Progenitor cell of endocrine pancreas (in vitro differentiated cells): ENCODE measurements at places on chromosomes 6 and 20.

GRCh38 chr6:162219266-162219665 lies 508.3 kb downstream of the PRKN start:
- no peak for DNase-seq

- DNase-seq, result no peak
These were observed 15.2 kb downstream of the RAB44 start for GRCh38 chr6:36712816-36713215.

DNA sequence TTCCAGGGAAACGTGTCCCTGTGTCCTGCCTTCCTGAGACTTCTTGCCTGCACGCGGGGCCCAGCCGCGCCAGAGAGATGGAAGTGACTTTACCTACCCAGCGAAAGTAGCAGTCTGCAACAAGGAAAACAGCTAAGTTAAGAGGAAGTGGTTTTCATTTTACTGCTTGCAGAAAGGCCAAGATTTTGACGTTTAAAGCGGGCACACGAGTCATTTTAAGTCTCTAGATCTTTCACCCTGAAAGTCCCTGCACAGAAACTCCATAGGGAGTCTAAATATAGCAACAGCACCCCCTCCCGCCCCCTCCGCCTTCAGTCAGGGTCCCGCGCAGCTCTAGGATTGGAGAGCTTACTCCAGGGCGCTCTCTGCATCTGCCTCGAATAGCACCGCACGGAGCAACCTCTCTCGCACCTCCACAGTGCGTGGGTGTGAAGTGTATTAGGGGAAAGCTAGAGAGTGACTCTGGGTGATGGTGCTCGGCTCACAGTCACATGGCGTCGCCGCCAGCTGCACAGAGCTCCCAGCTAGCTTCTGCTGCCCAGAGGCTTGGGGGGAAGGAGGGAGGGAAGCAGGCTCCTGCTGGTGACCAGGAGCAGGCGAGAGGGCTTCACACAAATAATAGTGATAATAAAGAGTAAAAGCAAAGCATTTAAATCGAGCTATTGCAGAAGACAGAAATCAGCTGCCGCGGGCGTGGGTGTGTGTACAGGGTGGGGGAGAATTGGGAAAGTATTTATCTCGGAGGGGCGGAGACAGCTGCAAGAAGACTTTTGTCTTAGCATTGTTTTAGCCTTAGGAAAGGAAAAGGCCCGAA lies 1.8 kb upstream of the KCNQ5 start:
- DNase-seq, result peak; percentile 14

GRCh38 chr6:30855429-30856075 lies 28.8 kb upstream of the DDR1 start:
- DNase-seq, result no peak

- no peak for DNase-seq
These were observed 53.2 kb downstream of the FAM8A1 start for GRCh38 chr6:17653198-17653882.
